ENCODE measurements at places on chromosomes 1 and 21. TPM values are rescaled to one million over a fixed set of nuclear protein-coding genes. Genes with fewer than 3 reads are reported as not detected.
A peak's percentile ranks its signal among the peaks of the same experiment; 100 is the strongest.

DNA sequence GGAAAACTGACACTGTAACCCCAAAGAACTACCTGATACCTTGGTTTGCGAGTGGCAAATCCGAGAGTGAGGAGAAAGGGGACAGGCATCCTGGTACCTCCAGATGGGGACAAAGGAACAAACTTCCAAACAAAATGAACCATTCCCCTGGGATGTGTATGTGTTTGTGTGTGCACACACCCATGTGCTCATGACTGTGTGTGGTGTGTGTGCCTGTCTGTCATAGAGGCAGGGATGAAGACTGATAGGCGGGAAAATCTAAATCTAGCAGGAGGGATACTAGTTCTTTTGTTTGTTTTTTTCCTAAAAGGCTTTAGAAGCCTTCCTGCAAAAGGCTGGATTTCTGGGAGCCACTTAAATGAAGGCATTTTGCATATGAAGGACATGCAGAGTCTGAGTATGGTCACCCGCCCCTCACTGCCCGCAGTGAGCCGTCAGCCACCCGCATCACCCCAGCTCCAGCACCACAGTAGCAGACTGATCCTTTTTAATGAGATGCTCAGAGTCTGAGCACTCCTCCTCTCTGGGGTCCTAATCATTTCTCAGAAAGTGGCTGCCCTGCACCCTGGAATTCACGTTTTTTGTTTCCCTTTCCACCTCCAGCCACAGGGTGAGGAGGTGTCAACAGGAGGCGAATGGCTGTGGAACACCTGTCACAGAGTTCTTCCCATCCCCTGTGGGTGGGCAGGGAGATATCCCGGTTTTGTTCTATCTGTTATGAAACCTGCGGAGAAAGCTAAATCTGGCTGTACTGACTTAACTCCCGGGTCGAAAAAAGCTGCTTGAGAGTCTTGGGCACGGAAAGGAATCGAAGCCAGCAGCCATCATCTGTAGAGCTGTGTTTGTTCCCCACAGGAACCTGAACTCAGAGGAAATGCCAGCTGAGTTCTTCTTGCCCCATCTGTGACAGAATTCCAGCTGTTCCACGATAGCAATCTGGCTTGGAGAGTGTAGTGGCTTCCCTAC lies 34.9 kb downstream of the UTP25 start:
- no peak for DNase-seq
- H3K27ac ChIP-seq = no peak overlapping the region
- peaks cover 4% of the 10 kb centered on the region for H3K4me1 ChIP-seq

- H3K27ac ChIP-seq = peak overlapping the region; percentile 74
- DNase-seq = no peak
- H3K36me3 ChIP-seq = peaks cover 17% of the 10 kb centered on the region
These were observed 27.4 kb downstream of the ARHGEF16 start for GRCh38 chr1:3481836-3482375.

- H3K36me3 ChIP-seq = no peaks in the 10 kb centered on the region
- no peaks in the 10 kb centered on the region for H3K27me3 ChIP-seq
- no peak overlapping the region for H3K4me3 ChIP-seq
- H3K27ac ChIP-seq = no peak overlapping the region
- no peaks in the 10 kb centered on the region for H3K4me1 ChIP-seq
- DNase-seq = peak; percentile 29
These were observed 65.3 kb upstream of the MAGI3 start for GRCh38 chr1:113325022-113325421.

DNA sequence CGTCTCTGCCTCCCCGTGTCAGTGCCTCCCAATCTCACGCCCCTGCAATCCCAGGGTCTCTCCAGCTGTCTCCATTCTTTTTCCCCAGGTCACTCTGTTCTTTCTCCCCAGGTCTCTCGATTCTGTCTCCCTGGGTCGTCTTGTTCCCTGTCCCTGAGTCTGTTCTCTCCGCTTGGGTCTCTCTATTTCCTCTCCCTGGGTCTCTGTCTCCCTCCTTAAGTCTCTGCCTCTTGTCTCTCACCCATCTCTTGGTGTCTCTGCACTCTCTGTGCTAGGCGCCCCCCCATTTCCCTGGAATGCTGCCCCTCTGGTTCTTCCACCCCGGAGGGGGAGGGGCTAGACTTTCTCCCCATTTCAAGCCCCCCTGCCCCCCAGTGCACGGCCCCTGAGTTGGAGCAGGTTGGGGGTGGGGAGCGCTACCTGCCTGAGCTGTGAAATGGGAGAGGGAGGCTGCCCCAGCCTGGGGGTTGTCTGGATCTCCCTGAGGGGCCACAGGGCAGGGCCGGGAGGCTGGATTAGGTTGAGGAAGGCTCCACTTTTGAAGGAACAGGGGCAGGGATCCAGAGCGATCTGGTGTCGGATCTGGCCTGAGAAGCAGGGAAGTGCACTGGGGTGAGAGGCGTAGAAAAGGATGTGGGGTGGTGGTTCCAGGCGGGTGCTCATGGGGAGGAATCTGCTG lies 1.4 kb downstream of the PTPRF start:
- H3K36me3 ChIP-seq = no peaks in the 10 kb centered on the region
- H3K27me3 ChIP-seq = peaks cover 19% of the 10 kb centered on the region
- H3K27ac ChIP-seq = peak overlapping the region; percentile 97
- H3K4me3 ChIP-seq = peak overlapping the region; percentile 90
- H3K4me1 ChIP-seq = peaks cover 35% of the 10 kb centered on the region

GRCh38 chr1:150976401-150976821 lies 1.8 kb upstream of the CERS2 start:
- no peak overlapping the region for H3K4me3 ChIP-seq
- no peak for DNase-seq
- peak overlapping the region; percentile 97 for H3K27ac ChIP-seq

DNA sequence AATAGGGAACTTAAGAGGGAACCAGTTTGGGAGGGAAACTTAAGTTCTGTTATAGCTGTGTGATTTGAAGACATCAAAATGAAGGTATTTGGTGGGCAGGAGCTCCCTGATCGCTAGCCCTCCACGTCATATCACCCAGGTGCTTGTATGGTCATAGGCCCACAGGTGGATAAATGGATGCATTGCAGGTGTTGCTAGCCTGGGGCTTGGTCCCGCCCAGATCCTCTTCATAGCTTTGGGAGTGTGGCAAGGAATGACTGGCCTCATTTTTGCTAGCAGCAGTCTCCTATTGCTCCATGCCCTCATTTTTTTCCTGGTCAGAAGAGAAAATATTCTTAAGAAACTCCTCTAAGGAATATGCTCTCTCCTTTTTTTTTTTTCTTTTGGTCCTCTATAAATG lies 11.3 kb downstream of the GNPAT start:
- H3K27me3 ChIP-seq = no peaks in the 10 kb centered on the region
- H3K27ac ChIP-seq = no peak overlapping the region
- H3K36me3 ChIP-seq = peaks cover 12% of the 10 kb centered on the region
- no peak overlapping the region for H3K4me3 ChIP-seq

GRCh38 chr1:29379443-29380073 lies 143.2 kb downstream of the PTPRU start:
- DNase-seq = no peak
- peaks cover 11% of the 10 kb centered on the region for H3K27me3 ChIP-seq
- no peak overlapping the region for H3K4me3 ChIP-seq
- H3K27ac ChIP-seq = no peak overlapping the region

DNA sequence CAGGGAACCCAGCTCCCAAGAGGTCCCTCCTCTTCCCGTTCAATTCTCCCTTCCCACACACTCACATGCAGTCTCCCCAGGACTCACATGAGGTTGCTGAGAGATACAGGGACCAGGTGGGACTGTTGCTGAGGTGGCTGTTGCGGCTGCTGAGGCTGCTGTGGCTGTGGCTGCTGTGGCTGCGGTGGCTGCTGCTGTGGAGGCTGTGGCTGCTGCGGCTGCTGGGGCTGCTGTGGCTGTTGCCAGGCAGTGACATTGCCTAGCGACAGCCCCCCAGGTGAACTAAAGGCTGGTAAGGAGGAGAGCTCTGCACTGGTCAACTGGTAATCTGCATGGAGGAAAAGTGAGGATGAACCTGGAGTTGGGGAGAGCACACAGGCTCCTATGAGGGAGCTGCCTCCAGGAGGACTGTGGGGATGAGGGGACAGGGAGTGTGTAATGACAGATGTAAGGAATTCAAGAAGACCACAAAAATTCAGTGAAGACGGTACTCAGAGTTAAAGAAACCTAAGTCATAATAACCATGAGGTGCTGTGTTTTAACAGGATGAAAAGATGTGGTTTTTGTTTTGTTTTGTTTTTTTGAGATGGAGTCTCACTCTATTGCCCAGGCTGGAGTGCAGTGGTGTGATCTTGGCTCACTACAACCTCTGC lies 31.8 kb downstream of the MEF2D start:
- H3K4me3 ChIP-seq = no peak overlapping the region
- peaks cover 64% of the 10 kb centered on the region for H3K4me1 ChIP-seq
- H3K36me3 ChIP-seq = peaks cover 76% of the 10 kb centered on the region
- no peak for DNase-seq
- no peaks in the 10 kb centered on the region for H3K27me3 ChIP-seq

The LEFTY2 gene
- total RNA-seq = not detected

The SPTA1 gene
- not detected for total RNA-seq

The CLDN8 gene
- not detected for total RNA-seq

The CFHR5 gene
- total RNA-seq = not detected

The CAMK1G gene
- total RNA-seq = not detected

The METTL18 gene
- total RNA-seq = 6.8 TPM

The SCMH1 gene
- total RNA-seq = 35.1 TPM

The RIPPLY3 gene
- 0.43 TPM for total RNA-seq

The VSIG8 gene
- total RNA-seq = not detected

The SLC35D1 gene
- 11.3 TPM for total RNA-seq

All from stomach (tissue), 19 donors.